ENCODE measurements at places on chromosomes 11 and 22. TPM values are rescaled to one million over a fixed set of nuclear protein-coding genes. Genes with fewer than 3 reads are reported as not detected.

The CECR2 gene
- 2.8 TPM for total RNA-seq

- DNase-seq = no peak
Observed at GRCh38 chr11:64206457-64207255, at the start of gene FERMT3. TSS of gene FERMT3 (plus strand) at chr11:64206721. CDS start at chr11:64207365, 644 bp downstream.

DNA sequence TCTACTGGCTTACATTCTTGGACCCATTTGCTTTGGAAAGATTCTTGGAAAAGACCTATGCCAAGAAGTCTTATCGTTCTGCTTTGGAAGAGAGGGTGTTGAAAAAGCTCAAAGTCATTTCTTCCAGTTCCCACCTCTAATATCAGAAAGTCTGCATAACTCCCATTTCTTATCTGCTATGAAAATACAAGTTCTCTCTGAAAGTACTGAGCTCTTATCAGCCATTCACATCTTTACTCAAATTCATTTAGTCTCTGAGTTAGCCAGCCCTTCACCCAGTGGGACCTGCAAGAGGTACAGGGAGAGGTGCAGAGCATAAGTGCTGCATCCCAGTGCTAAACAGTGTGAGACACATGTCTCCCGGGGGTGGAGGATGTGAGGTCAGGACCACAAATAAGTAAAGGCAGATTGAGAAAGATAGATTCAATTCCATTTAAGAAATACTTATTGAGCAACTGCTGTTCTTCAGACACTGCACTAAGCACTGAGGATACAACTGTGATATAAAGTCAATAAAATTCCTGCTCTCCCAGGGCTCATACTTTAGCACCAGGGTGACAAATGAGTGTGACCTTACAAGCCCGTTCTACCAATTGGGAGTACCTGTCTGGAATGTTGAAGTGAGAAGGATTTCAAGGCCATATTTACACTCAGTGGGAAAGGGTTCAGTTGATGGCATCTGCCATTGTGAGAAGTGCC lies 76.7 kb downstream of the PISD start:
- no peak for DNase-seq

DNA sequence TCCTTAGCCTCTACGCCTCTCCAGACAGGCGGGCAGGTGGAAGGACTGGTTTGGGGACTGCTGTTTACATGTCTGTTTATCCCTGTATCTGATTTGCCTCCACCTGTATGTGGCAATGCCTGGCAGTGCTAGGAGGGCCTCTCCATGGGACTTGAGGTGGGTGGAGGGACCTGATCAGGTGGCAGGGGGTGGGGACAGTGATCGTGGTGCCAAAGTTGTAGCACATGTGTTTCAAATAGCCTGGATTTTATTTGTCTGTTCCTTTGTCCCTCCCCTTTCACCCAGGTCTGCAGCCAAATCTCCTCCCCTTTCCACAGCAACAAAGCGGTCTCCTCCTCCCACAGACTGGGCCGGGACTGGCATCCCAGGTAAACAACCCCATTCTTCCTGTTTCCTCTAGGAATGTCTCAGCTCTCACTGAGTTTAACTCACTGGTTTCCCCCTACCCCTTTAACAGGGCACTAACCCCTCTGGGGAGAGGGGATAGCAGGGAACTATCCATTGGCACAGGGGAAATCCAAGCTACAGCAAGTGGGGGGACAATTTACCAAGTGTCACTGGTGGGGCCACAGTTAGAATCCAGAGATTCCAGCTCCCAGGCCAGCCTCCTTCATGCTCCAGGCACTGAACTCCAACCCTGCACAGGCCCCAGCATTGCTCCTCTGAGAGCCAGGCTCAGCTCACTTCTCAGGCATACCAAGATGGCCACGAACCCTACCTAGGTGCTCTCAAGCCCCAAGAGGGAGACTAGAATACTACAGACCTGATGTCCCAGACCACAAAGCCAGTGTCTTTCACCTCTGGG lies 22.9 kb upstream of the TLCD5 start:
- DNase-seq = no peak

Data from skin of body (tissue), 3 donors.